CD4-positive, alpha-beta T cell treated with Interleukin-6 at 100 ng/mL for 8 hours (primary cell): ENCODE measurements at places on chromosomes 12 and 14.
A peak's percentile ranks its signal among the peaks of the same experiment; 100 is the strongest.

GRCh38 chr14:34322940-34323418 is 139.1 kb downstream of the SPTSSA start:
- peak; percentile 61 for DNase-seq

DNA sequence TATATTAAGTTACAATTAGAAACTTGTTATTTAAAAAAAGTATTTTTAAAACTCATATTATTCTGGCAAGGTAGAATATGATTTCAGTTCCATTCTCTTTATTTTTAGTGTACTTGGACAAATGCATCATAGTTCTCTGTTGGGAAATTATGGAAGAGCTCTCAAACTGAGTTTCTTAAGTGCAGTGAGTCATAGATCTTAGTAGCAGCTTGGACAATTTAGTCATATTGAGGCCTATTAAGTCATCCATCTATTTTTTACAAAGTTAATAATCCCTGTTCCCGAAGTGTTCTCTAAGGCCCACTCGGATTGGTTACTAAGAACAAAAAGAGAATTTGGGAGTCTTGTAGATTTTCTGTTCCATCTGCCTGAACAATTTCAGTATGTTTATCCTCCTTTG is 113.9 kb downstream of the ANO4 start:
- DNase-seq, result no peak

DNA sequence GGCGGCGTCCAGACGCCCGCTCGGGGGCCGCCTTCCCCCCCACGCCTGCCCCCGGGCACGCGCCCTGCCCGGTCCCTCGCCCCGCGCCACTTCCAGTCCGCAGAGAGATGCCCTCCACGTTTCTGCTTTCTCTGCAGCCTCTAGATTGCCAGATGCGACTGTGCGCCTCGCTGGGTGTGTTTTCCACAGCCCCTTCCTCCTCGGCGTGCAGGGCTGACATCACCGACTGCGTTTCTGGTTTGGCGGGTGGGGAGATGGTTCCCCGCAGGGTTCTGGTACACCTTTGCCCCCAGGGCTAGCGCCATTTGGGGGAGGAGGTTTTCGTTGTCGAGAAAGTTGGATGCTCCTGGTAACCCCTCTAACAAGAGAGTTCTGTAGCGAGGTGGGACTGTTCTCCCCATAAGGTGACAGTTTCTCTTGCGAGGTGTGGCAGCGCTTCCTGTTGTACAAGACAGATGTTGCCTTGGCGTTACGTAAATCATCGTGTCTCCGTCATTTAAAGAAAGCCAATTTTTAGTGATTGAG is 1.5 kb downstream of the CALM1 start:
- peak; percentile 57 for DNase-seq

DNA sequence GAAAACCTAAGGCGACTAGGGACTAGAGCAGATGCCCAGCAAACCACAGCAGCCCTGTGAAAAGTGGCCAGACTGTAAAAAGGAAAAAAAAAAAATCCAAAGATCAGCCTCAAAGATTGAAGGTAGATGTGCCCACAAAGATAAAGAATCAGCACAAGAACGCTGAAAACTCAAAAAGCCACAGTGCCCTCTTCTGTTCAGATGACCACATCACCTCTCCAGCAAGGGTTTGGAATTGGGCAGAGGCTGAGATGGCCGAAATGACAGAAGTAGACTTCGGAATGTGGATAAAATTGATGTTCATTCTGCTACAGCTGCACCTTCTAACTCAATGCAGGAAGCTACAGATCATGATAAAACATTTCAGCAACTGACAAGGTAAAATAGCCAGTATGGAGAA is 154.4 kb downstream of the GPHN start:
- no peak for DNase-seq

DNA sequence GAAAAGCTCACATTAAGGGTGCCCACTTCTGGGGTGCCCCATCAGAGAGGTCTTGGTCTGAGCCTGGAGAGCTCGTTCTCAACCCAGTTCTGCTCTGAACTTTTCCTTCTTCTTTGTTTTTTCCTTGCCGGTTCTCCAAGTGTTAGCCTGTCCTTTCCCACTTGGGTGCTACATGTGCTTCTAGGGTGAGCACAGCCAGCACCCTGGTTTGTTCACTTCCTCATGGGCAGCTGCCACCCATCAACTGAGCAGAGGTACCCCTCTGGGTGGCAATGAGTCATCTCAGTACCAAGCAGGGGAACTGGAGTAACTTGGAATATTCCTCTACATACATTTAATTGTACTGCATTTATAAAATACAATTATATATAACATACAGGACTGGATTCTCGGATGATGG is 3.9 kb upstream of the SYNE3 start:
- DNase-seq, result peak; percentile 34

- peak; percentile 33 for DNase-seq
Observed at GRCh38 chr12:97308576-97309198, 153.9 kb upstream of the RMST start.
